Chondrocyte (in vitro differentiated cells): ENCODE measurements at places on chromosomes 2 and 18. TPM values are rescaled to one million over a fixed set of nuclear protein-coding genes. Genes with fewer than 3 reads are reported as not detected.

GRCh38 chr2:222943820-222944219 is 83.0 kb downstream of the ACSL3 start:
- no peak for DNase-seq
- H3K36me3 ChIP-seq = peaks cover 6% of the 10 kb centered on the region
- H3K4me3 ChIP-seq = no peak overlapping the region
- H3K27ac ChIP-seq = peak overlapping the region; percentile 78

DNA sequence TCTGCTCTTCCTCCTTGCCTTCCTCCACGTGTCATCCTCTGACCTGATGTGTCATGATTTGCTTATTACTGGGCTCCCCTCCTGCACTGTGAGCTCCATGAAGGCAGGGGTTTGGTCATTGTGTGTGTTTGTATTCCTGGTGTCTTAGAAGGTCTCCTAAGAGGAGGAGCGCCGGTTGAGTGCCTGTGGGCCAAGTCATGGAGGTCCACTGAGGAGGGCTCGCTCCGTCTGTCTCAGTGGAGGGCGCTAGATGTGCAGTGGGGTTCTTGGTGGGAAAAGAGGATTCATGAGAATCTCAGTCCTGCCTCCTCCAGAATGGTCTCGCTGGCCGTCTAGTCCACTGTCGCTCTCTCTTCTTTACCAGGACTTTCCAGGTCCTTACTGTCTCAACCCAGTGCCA is 100.2 kb downstream of the VWA3B start:
- no peaks in the 10 kb centered on the region for H3K4me1 ChIP-seq
- no peak for DNase-seq
- no peak overlapping the region for H3K4me3 ChIP-seq
- no peaks in the 10 kb centered on the region for H3K36me3 ChIP-seq
- H3K27ac ChIP-seq = no peak overlapping the region

DNA sequence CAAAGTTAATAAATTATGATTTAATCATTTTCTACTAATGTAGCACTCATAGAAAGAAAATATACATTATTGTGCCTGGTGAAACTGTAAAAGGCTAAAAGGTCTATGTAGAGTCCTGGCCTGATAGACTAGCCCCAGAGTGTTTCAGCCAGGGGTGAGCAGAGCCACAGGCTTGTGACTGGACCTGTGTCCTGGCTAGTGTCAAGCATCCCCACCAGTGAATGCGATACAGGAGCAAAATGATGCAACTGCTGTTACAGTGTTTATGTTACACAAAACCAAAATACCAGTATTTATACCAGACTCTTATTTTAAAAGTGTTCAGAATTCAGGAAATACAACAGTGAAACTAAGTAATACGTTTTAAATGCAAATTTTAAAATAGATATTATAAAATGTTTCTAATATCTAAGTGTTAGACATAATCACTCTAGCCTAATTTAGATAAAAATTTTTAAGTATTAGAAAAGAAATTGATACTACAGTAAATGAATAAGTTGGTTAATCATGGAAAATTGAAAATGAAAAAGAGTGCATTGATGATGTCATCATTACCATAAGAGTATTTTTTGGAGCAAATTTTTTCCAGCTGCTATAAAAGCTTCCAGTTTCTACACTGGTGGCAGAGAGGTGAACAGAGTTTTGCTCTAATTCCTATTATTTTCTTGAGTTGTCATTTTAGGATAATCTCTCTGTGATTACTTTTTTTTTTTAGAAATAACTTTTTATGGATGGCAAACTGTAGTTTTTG is 6.2 kb upstream of the TSPYL6 start:
- H3K36me3 ChIP-seq = peaks cover 3% of the 10 kb centered on the region
- no peak overlapping the region for H3K27ac ChIP-seq
- DNase-seq = no peak
- H3K4me3 ChIP-seq = no peak overlapping the region

GRCh38 chr2:241213567-241213966 is 25.1 kb downstream of the ANO7 start:
- H3K4me3 ChIP-seq = no peak overlapping the region
- H3K27me3 ChIP-seq = peaks cover 4% of the 10 kb centered on the region
- no peak for DNase-seq
- H3K27ac ChIP-seq = no peak overlapping the region
- H3K4me1 ChIP-seq = peaks cover 14% of the 10 kb centered on the region

DNA sequence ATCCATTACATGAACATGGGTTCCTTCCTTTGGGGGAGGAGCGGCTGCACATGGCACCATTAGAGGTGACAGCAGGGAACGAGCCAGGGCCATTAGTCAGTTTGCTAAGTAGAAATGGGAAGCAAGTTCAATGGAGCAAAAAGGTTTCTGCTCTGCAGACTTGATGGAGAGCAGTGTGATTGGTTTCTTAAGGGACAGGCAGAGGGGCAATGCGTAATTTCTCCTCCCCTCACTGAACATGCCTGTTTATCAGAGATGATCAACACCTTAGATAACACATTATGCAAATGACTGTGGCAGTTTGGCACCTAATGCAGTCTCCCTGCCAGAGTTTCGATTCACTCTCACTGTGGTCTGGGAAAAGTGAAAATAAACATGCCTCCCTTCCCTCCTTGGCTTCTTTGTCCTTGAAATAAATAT is 414.5 kb downstream of the STK39 start:
- no peak overlapping the region for H3K4me3 ChIP-seq
- no peak for DNase-seq
- peaks cover 7% of the 10 kb centered on the region for H3K4me1 ChIP-seq
- H3K27ac ChIP-seq = peak overlapping the region; percentile 9
- no peaks in the 10 kb centered on the region for H3K27me3 ChIP-seq

GRCh38 chr18:70322928-70323327 is 34.1 kb downstream of the SOCS6 start:
- peaks cover 4% of the 10 kb centered on the region for H3K36me3 ChIP-seq
- H3K4me1 ChIP-seq = peaks cover 10% of the 10 kb centered on the region
- no peak for DNase-seq
- H3K4me3 ChIP-seq = no peak overlapping the region
- H3K27me3 ChIP-seq = no peaks in the 10 kb centered on the region

DNA sequence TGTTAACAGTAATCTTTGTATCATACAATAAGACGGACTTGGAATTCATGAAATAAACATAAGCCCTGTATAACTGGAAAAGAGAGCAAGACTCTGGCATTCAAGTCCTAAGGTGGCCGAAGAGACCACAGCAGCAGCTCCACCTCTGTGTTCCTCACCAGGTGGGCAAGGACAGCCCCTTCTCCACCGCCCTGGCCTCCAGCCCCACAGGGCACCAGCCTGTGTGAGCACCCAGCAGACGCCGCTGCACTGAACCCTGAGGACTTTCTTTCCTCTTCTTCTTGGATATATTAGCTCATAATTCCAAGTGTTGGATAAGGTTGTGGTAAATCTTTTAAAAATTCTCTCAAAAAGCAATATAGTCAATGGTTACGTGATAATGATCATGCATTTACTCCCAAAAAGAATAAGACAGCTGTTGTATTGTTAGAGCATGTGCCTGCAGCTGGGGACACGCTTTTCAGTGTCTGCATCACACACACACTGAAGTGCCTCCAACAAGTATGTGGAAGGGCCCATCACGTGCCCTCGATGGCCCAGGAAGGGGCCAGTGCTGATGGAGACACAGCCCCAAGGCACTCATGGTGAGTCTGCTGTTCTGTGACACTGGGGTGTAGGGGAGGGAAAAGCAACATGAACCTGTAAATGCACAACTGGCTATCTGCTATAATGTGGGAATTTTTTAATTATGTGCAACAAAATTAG is 26.8 kb downstream of the FAM178B start:
- peaks cover 4% of the 10 kb centered on the region for H3K4me1 ChIP-seq
- no peak overlapping the region for H3K4me3 ChIP-seq
- H3K27ac ChIP-seq = no peak overlapping the region
- no peaks in the 10 kb centered on the region for H3K36me3 ChIP-seq
- peaks cover 8% of the 10 kb centered on the region for H3K27me3 ChIP-seq

DNA sequence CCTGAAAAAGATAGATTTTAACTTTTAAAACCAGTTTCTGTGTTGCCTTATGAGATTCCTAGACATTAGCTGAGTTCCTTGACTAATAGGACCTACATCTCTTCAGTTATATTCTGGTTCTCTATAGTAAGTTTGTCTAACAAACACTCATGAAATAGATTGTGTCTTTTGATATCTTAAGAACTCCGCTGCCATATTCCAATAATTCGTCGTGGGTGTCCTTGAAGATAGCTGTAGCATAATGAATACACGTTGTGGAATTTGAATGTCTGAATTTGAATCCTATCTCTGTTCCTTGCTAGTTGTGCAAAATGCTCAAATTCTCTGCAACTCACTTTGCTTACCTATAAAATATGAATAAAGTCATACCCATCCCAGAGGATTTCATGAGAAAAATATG is 176.8 kb upstream of the COL3A1 start:
- no peaks in the 10 kb centered on the region for H3K4me1 ChIP-seq
- no peaks in the 10 kb centered on the region for H3K27me3 ChIP-seq
- no peak overlapping the region for H3K27ac ChIP-seq
- DNase-seq = no peak

- peak overlapping the region; percentile 17 for H3K27ac ChIP-seq
- peaks cover 3% of the 10 kb centered on the region for H3K4me1 ChIP-seq
- no peak overlapping the region for H3K4me3 ChIP-seq
- no peak for DNase-seq
- no peaks in the 10 kb centered on the region for H3K27me3 ChIP-seq
- peaks cover 1% of the 10 kb centered on the region for H3K36me3 ChIP-seq
Measured at GRCh38 chr18:32048507-32049091, 30.0 kb downstream of the RNF125 start.

GRCh38 chr2:26612522-26613240 is 28.5 kb downstream of the CIB4 start:
- H3K4me1 ChIP-seq = peaks cover 35% of the 10 kb centered on the region
- H3K27me3 ChIP-seq = peaks cover 28% of the 10 kb centered on the region
- H3K36me3 ChIP-seq = no peaks in the 10 kb centered on the region
- DNase-seq = no peak

DNA sequence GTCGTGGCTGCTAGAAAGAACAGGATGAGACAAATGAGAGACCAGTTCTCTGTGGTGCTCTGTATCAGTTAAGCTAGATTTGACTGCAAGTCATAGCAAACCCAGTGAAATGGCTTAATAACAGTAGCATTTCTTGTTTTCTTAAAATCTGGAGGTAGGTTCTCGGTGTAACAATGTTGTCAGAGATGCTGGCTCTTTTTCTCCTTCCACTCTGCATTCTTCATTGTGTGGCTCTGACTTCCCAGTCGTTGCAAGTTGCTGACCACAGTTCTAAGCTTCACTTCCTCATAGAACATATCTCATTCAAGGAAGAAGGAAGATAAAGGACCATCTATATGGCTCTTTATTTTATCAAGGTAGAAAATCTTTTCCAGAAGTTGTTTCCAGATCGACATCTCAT is 7.9 kb upstream of the CKAP2L start:
- H3K36me3 ChIP-seq = no peaks in the 10 kb centered on the region
- DNase-seq = no peak
- H3K27me3 ChIP-seq = no peaks in the 10 kb centered on the region

DNA sequence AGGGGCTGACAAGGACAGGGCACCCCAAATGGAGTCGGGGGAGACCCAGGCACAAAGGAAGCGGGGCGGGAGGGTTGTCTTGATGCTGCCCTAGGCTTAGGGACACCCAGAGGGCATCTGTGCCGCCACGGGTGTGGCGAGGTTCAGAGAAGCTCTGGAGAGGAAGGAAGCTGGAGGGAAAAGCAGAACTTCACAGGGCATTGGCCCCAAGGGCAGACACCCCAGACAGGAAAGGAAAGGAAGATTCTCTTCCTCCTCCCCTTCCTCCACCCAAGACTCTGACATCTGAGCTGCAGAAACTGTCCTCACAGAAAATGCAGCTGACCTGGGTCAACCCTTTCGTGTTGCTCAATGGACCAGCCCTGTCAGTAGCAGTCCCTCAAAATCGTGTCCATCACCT is 25.6 kb downstream of the DNMT3A start:
- no peak for DNase-seq
- H3K27me3 ChIP-seq = no peaks in the 10 kb centered on the region
- no peak overlapping the region for H3K4me3 ChIP-seq
- H3K27ac ChIP-seq = no peak overlapping the region
- H3K4me1 ChIP-seq = peaks cover 8% of the 10 kb centered on the region

DNA sequence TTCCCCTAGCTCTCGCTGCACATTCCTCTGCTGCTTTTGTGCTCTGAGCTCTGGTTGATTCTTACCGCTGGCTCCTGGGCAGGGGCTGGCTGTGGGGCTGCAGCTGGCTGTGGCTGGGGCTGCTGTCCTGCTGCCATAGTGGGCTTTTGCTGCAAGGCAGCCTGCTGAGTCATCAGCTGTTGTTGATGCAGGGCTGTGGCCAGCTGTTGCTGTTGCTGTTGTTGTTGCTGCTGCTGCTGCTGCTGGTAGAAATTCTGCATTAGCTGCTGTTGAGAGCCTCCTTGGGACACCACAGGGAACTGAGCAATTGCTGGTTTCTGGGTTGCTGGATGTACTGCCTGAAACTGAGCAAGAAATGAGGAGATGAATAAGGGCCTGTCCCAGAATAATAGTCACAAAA is 77.2 kb upstream of the NFU1 start:
- peaks cover 45% of the 10 kb centered on the region for H3K36me3 ChIP-seq
- no peaks in the 10 kb centered on the region for H3K27me3 ChIP-seq
- no peak overlapping the region for H3K4me3 ChIP-seq
- peak overlapping the region; percentile 84 for H3K27ac ChIP-seq
- H3K4me1 ChIP-seq = peaks cover 15% of the 10 kb centered on the region
- DNase-seq = no peak

DNA sequence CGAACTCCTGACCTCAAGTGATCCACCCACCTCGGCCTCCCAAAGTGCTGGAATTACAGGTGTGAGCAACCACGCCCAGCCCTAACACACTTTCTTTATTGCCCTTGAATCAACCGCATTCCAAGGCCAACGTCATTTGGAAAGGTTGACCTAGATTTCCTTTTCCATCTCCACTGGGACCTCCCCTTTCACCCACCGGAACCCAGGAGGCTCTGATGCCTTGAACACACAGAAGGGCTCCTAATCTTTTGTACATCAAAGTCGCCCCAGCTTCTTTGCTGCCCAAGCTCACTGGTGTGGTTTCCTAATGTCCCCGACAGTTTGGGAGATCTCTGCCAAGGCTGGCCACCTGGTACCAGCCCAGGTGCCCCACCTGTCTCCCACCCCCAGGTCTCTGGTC is 46.2 kb upstream of the CAB39 start:
- no peak for DNase-seq
- no peak overlapping the region for H3K4me3 ChIP-seq
- no peak overlapping the region for H3K27ac ChIP-seq
- no peaks in the 10 kb centered on the region for H3K36me3 ChIP-seq

DNA sequence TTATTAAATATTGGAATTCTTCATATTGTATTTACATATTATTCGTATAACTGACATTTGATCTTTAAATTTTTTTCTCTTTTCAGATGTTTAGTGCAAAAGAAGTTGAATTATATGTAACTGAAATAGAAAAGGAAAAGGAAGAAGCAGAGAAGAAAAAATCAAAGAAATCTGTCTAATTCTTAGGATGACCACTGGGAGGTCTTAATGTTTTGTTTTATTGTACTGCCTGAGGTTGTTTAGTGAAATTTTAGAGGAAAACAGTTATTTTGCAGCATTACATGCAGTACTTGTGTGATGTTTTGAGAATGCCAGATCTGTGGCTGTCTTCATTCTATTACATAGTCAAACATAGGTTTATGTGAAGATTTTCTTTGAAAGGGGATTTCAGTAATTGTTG is 34.0 kb upstream of the TAF4B start:
- H3K4me3 ChIP-seq = no peak overlapping the region
- DNase-seq = no peak
- H3K36me3 ChIP-seq = no peaks in the 10 kb centered on the region

The KCNIP3 gene
- total RNA-seq = 3.1 to 6.0 TPM (median 5.9 TPM) in 3 replicates

The DYNAP gene
- not detected in 3 replicates for total RNA-seq

The MALT1 gene
- total RNA-seq = 15.9 to 23.3 TPM (median 17.4 TPM) in 3 replicates

The RSAD2 gene
- total RNA-seq = 0.12 to 0.22 TPM in 2 of 3 replicates, not detected in the other

The DYNC2LI1 gene
- 10.8 to 16.9 TPM (median 11.1 TPM) in 3 replicates for total RNA-seq

The PLCD4 gene
- total RNA-seq = 4.1 to 8.6 TPM (median 5.0 TPM) in 3 replicates

The TEX44 gene
- not detected in 3 replicates for total RNA-seq

The TTN gene
- total RNA-seq = not detected in 3 replicates

The DNER gene
- not detected in 3 replicates for total RNA-seq

The NCKAP5 gene
- 0.51 to 1.9 TPM (median 0.87 TPM) in 3 replicates for total RNA-seq

The CHRND gene
- total RNA-seq = not detected in 3 replicates
